AG09309 (cell line): ENCODE measurements at places on chromosomes 5 and 9.

- peak; percentile 95 for DNase-seq
Observed at GRCh38 chr5:96626956-96627355, 35.2 kb upstream of the CAST start.

- no peak for DNase-seq
Observed at GRCh38 chr5:148899993-148900392, 73.6 kb downstream of the ADRB2 start.

DNA sequence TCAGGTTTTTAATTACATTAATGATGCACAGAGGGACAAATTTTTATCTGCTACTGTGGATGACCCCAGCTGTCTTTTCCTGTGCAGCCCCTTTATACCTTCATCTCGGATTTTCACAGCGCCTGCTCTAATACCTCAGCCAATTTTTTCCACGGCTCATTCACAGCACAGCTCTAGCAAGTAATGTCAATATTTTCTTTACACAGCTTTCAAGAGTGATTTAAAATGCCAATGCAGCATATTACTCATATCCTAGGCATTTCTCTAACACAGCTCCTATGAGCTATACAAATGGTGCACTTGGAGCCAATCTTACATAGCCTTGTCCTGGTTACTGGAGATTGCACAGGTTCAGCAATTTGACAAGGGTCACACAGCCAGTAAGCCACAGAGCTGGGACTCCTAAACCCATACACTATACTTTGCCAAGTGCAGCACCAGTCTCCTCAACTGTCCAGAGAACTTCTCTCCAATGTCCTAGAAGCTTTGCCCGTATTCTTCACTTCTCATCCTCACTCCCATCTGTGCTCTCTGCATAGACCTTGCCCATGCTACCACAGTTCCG, 661.8 kb downstream of the DTWD2 start:
- no peak for DNase-seq

- no peak for DNase-seq
Observed at GRCh38 chr9:109708451-109708945, 71.5 kb upstream of the PALM2AKAP2 start.

DNA sequence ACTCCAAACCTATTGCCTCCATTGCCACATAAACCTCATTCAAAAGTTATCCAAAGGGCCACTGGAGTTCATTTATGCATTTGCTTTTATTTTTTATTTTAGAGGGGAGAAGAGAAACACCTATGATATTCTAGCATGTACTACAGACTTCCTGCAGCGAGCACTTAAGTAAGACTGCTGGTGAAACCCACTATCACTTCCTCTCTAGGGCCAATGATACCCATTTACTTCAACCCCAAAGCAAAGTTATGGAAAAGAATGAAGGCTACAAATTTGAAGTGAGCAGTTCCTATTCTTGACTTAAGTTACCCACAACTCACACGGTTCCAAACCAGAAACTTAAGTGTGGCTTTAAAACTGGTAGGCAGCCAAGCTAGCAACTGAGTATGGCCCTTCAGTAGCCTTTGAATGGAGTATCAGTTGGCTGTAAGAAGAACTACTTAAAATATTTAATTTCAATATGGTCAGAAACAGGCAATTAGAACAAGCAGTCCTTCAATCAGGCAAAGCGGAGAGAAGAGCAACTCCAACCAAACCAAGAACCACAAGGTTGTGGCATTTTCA, 94.1 kb downstream of the GPR21 start:
- no peak for DNase-seq

DNA sequence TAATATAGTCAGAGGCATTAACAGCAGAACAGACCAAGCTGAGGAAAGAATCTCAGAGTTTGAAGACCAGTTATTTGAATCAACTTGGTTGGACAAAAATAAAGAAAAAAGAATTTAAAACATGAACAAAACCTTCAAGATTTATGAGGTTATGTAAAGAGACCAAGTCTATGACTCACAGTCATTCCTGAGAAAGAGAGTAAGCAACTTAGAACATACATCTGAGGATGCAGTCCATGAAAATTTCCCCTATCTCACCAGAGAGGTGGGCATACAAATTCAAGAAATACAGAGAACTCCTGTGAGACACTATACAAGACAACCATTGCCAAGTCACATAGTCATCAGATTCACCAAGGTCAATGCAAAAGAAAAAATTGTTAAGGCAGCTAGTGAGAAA, 17.4 kb upstream of the C9orf72 start:
- DNase-seq, result no peak

DNA sequence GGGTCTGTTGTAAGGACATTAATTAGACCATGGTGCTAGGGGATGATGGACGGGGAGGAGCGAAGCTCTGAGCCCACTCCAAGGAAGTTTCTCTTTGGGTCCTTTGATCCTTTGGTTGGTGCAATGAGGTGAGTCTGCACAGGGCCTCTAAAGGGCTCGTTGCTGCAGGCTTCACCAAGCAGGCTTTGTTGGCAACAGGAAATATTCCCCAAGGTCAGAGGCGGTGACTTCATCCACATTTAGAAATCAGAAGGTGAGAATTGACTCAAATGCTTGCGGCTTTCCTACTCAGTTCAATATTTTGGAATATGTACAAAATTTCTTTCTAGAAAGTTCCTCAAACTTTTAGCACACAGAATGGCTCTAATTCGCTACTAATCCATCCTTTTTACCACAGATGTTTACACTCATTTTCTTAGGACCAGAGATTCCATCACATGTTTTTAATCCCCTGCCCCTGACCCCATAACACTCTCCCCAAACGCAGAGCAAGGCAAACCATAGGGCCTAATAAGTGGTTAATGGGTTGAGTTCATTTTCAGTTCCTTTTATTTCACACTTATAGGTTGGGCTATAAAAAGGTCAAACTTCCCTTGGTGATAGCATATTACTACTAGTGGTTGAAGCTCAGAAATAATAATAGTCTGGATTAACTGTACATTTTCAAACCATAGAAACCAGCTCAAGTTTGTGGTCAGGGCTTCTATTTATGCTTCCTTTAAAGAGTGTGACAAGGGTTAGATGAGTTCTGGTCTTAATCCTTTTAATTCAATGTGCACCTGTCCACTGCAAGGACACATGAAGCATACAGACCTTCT, 37.3 kb upstream of the TMEM252 start:
- DNase-seq, result no peak

DNA sequence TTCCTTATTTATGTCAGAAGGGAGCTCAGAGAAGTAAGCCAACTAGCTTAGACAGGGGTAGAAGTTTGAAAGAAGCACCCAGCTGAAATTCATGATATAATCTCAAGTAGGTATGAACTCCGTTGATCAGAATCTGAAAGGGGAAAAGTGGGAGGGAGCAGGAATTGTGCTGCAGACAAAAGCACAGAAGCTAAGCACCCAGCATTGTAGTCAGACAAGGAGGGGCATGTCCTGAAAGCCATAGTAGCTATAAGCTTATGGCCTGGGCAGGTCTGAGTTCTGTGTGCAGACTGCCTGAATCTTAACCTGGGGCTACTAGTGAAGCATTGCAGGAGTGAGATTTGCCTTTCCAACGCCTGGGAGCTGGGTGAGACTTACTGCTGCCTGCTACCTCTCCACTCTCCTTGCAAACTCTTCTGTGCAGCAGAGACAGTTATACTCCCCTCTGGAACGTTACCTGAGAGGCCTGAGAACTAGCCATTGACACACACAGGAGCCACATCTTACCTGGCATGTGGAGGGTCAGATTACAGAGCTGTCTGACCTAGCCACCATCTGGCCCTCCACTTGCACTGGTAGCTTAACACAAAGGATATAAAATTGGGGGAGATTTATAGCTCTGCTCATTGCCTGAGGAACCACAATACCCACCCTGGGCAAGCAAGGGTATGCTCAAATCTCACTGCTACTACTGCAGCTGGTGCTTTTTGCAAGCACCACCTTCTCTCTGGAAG, 9.8 kb upstream of the CYLC2 start:
- DNase-seq, result no peak

DNA sequence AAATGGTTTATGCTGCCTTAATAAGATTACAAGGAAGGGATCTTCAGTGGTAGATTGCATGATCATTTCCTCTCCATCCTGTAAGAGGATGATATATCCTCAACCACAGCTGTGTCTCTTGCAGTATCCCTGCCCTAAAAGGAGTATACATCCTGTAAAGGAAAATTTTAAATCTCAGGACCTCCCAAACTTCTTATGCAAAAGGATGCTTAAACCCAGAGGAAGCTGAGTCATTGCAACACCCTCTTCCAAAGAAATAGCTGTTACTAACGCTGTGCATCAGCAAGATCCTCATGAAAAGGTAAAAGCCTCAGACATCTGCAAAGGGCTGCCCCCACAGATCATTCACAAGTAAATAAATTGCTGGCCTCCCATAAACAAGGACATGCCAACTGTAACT, 599.0 kb downstream of the PRELID2 start:
- peak; percentile 5 for DNase-seq

- DNase-seq, result no peak
Observed at GRCh38 chr5:175551266-175551665, 72.9 kb downstream of the SFXN1 start.

DNA sequence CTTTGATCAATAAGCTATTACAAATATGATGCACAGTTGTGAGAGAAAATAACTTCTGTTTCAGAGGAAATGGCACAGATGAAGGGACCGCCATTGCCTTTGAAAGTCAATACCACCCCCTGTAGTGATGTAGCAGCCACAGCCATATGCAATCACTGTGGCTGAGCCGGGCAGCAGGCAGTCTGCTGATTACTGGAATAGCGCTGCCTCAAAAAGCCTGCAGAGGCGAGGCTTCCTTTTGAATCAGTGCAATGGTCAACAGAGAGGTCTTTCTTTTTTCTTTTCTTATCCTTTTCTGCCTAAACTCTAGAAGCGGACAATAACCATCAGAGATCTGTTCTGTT, 265.1 kb upstream of the TAS2R1 start:
- DNase-seq, result no peak

DNA sequence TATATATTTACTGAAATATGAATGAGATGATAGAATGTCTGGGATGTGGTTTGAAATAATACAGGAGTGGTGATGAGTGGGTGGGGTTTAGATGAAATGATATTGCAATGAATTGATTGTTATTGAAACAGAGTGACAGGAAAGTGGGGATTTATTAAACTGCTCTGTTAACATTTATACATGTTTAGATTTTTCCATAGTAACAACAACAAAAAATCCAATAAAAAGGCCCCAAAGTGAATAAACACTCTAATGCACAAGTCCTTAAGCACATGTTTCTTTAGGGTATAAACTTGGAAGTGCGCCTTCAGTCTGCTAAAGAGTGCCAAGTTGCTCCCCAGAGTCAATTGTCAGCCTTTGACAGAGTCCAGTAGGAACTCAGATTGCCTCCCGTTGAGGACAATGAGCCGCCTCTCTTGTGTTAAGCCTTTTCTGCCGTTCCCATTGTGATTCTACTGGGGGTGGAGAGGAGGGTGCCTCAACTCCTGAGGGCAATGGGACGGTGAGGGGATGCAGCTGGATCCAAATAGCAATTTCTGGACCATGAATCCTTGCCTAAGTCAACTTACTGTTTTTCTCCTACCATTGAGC, 112.3 kb downstream of the SLC28A3 start:
- no peak for DNase-seq

GRCh38 chr5:150789943-150790611, 11.5 kb downstream of the SMIM3 start:
- DNase-seq, result peak; percentile 98

- DNase-seq, result no peak
Observed at GRCh38 chr5:135482381-135482933, 30.3 kb upstream of the TIFAB start.

- no peak for DNase-seq
Observed at GRCh38 chr9:27622693-27623340, 49.5 kb upstream of the C9orf72 start.

DNA sequence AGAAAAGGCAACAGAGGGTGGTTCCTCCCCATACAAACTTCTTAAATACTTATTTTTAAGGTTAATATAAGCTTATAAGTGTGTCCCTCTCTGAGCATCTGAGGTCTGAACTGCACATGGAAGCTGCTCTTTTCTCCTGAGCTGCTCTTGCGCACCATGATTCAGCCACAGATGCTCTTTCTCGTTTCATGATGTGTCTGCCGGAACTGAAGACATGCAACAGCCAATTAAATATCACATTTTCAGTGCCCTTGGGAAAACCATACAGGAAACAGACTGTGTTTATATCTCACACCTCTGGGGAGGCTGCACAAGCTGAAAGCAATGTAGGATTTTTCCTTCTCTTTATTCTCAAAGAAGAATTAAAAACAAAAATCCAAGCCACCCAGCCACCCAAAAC, 96.8 kb upstream of the NREP start:
- DNase-seq, result no peak

GRCh38 chr9:6733257-6733656, 24.5 kb upstream of the KDM4C start:
- DNase-seq, result no peak

GRCh38 chr9:26682796-26683496, 209.7 kb downstream of the CAAP1 start:
- DNase-seq, result no peak

GRCh38 chr5:125140855-125141254, 394.4 kb upstream of the ZNF608 start:
- DNase-seq, result peak; percentile 14

- DNase-seq, result no peak
Observed at GRCh38 chr9:125749951-125750626, 2.9 kb downstream of the PBX3 start.

DNA sequence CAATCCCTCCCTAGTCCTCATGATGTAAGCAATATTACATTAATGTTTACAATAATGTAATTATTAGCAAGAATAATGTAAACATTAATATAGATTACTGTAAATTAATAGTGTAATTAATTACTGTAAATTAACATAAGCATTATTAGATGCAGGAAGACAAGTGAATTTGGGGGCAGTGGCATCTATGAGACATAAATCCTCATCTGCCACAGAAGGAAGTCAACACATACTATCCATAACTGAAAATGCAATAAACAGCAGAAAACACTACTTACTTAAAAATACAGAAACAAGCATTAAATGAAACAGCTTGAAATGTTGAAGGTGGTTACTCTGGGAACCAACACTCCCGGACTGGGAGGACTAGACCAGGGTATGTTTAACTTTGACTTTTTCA, 685 bp upstream of the NIPSNAP3A start:
- DNase-seq, result no peak

- no peak for DNase-seq
Observed at GRCh38 chr9:98606730-98607129, 102.0 kb downstream of the GABBR2 start.

GRCh38 chr5:82325996-82326395, 47.8 kb upstream of the RPS23 start:
- no peak for DNase-seq

DNA sequence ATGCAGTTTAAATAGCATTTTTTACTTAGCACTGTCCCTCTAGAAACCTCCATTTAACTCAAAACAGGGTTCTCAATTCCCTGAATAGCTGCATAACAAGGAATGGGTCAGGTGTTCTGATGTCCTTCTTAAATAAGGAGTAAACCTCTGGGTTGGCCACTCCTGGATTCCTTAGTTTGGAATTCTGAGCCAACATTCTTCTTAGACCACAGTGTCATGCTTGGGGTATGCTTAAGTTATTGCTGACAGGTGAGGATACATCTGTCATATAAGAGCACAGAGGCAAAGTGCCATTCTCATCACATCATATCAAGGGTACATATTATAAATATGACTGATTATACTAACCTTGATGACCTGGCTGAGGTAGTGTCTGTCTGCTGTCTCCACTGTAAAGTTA, 179.9 kb upstream of the SEMA6A start:
- DNase-seq, result no peak

GRCh38 chr9:97711223-97711626, 14.1 kb upstream of the XPA start:
- no peak for DNase-seq
